ENCODE measurements at places on chromosomes 16 and 17.
A peak's percentile ranks its signal among the peaks of the same experiment; 100 is the strongest.

DNA sequence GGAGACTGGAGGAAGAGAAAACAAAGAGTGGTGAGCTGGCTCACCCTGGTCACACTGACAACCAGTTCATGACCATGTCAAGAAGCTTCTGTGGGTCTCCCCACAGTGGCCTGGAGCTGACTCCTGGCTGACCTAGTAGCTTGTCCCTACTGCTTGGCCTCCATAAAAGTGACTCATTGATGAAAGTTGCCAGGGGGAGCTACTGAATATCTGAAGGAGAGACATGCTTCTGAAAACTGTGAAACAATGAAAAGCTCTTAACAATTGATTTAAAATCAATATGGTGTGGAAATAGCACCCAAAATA lies 22.0 kb downstream of the SMPD3 start:
- no peak for DNase-seq

- DNase-seq = no peak
Measured at GRCh38 chr17:60356940-60357339, 35.0 kb downstream of the USP32 start.

DNA sequence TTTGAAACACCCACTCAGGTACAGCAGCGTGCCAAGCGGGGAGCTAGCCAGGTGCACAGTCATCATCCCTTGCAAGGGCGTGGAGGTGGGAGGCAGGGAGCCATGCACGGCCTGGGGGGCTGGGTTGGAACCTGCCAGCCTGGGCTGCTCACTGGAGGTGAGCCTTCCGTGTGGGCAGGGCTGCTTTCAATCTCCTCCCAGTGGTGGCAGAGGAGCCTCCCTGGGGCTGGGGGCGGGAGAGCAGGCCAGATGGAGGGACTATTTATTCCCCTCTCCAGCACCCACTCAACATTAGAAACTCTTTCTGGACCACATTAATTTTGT lies 90.3 kb downstream of the KATNIP start:
- DNase-seq = no peak

- peak; percentile 29 for DNase-seq
Measured at GRCh38 chr17:27466743-27467375, 10.6 kb downstream of the KSR1 start.

DNA sequence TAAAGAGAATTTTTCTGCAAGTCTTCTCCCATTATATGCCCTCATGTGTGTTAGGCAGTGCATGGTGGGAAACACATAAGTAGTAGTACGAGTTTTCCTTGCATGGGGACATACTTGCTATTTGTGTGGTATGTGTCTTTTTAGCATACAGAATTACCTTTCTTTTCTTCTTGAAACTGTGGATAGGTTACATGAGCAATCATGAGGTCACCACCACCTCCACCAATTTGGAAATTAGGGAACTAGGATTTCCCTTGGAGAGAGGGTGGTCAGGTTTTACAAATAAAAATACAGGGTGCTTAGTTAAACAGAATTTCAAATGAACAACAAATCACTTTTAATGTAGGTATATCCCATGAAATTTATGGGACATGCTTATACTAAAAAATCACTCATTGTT lies 16.3 kb upstream of the AMZ2 start:
- DNase-seq = no peak

DNA sequence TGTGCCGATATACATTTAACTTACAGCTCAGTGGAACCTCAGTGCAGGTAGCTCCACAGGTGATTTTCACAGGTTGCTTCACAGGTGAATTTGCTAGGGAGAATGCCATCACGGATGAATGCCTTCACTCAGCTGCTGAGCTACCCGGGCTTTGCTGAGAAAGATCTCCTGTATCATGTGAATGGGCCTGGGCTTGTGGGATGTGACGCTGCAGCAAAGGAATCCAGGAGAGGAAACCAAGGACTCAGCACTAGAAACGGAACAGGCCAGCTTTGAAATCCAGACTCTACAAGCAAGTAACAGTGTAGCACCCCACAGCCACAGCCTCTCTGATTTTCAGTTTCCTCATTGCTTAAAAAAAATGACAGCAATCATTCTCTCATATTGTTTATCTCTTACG lies 271.4 kb upstream of the MAF start:
- no peak for DNase-seq

- no peak for DNase-seq
Measured at GRCh38 chr17:67544364-67544955, 167.4 kb downstream of the PITPNC1 start.

DNA sequence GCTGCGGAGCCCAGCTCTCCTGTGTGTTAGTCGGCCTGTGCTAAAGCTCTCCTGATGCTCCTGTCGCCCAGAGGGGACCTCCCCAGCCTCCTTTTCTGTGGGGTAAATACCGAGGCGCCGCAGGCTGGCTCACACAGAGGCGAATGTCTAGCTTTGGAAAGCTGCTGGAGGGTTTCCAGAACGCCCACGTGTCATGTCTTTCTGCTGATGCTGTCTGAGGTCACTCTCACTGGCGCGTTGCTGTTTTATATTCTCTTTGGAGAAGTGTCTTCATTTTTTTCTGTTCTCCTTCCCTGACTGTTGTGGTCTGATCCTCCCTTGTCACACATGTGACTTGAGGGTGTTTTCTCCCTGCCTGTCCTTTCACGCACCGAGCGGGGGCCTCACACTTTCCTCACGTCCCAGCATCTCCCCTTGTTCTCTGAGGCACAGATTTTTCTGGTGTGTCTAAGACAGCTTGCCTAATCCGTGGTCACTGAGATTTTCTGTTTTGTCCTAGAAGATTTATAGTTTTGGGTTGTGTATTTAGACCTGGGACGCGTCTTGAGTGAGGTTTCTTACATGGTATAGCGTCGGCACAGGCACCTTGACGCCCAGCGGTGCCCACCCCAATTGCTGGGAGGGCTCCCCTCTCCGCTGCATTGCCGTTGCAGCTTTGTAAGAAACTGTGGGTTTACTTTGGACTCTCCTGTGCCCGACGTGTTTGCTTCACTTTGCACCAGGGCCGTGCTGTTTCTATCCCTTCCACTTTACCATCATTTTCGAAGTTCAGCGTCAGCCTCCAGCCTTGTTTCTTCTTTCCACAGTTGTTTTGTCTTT lies 92.1 kb upstream of the ZNF750 start:
- DNase-seq = no peak
